ENCODE measurements at places on chromosomes 11 and 22. TPM values are rescaled to one million over a fixed set of nuclear protein-coding genes. Genes with fewer than 3 reads are reported as not detected.

- no peak for DNase-seq
These were observed 8.3 kb upstream of the CDC42EP1 start for GRCh38 chr22:37551981-37552380.

DNA sequence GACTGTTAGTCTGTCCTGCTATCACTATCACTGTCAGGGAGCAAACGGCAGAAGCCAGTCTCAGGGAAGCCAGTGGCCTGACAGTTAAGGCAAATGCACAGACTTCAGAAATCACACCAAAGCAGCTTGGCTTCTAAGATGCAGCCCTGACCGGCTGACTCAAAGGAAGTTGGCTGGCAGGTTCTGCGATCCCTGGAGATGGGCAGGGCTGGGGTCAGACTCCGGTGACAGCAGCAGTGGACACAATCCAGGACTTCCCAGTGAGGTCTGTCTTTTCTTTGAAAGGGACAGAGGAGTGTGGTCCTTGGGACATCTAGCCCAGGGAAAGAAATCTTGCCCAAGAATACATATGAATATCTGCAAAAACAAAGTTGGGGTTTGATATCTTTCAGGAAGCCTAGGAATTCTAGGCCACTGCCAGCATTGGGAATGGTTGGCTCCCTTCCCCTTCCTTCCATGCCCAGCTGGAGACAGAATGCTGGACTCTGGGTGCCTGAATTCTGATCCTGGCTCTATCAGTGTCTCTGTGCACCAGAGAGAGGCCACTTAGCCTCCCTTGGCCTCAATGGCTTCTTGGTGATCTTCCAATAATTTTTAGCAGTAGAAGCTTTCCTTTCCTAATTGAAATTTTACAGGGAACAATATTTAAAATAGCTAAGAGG is 108.9 kb downstream of the KIRREL3 start:
- peak; percentile 80 for DNase-seq

GRCh38 chr11:100556781-100557180 is 130.3 kb upstream of the ARHGAP42 start:
- DNase-seq: no peak

GRCh38 chr22:48979482-48979881 is 848.2 kb downstream of the BRD1 start:
- no peak for DNase-seq

DNA sequence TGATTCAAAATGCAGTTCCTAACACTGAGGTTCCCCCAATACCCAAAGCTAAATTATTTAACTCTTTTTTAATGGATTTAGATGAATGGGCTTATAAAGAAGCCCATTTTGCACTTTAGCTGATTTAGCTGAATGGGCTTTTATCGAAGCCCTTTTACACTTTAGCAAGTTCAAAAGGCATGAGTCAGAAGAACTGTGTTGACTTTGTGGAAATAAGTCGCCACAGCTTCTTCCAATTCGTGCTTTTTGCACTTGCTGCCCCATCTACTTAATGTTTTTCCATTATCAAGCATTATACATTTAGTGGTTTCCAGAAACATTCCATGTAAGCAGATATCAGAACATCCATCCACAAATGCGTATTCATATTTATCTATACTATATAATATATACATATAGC is 20.5 kb upstream of the GRIA4 start:
- no peak for DNase-seq

GRCh38 chr11:128324051-128324481 is 263.3 kb downstream of the ETS1 start:
- DNase-seq: no peak

GRCh38 chr22:44411226-44412135 is 86.6 kb downstream of the RTL6 start:
- no peak for DNase-seq

- DNase-seq: peak; percentile 42
These were observed 653 bp downstream of the GRK3 start for GRCh38 chr22:25564979-25565677.

- no peak for DNase-seq
These were observed 7.8 kb upstream of the CD81 start for GRCh38 chr11:2369320-2369719.

DNA sequence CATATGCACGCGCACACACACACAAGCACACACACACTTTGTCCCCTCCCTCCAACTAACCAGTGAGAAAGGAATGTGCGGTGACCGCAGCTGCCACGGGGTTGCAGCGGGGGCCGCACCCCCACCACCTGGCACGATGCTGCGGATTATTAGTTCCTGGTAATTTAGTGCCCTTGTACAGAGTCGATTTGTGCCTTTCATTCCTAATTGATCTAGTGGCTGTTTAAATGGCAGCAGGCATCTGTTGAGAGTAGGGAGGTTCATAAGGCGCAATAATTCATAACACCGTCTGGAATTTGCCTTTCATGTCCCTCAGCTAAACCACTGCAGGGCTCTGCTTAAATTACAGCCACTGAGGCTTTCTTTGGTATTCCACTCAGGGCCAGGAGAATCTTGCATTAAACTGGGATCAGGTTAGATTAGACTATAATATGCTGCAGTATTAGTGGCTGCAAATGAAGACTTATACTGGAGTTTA is 113.7 kb downstream of the FEZ1 start:
- no peak for DNase-seq

- no peak for DNase-seq
These were observed 92.9 kb upstream of the RCN1 start for GRCh38 chr11:31997955-31998354.

GRCh38 chr11:65085446-65085845 is 1.4 kb downstream of the ZFPL1 start:
- DNase-seq: peak; percentile 39

GRCh38 chr11:86206337-86206695 is 38.2 kb upstream of the EED start:
- DNase-seq: no peak

The GDPD4 gene
- not detected for total RNA-seq

The GLB1L2 gene
- total RNA-seq: not detected

The MTA2 gene
- total RNA-seq: 98.8 TPM

The TMEM86A gene
- 0.32 TPM for total RNA-seq

The OR56B4 gene
- total RNA-seq: not detected

The MIOX gene
- total RNA-seq: not detected

The SHANK2 gene
- 3.9 TPM for total RNA-seq

The MPZL2 gene
- total RNA-seq: not detected

The MRGPRX3 gene
- not detected for total RNA-seq

All from GM23248 (cell line).